GM06990 (cell line): ENCODE measurements at places on chromosomes 3 and 15.

DNA sequence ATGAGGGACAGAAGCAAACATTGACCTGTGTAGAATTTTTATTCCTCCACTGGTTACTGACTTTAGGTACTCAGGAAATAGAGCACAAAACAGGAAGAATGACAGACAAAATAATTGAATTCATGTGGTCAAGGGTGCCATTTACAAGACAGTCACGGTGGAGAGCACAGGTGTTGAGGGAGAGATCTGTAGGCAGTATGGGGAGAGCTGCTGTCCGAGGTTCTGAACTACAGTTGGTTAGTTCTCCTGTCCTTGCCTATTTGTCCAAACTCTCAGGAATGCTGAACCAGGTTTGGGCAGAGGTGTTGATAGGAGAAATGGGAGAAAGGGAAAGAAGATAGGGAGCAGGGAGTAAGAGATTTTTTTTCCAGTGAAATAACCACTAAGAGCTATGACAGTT, 178.5 kb upstream of the ZBTB20 start:
- no peak for DNase-seq

DNA sequence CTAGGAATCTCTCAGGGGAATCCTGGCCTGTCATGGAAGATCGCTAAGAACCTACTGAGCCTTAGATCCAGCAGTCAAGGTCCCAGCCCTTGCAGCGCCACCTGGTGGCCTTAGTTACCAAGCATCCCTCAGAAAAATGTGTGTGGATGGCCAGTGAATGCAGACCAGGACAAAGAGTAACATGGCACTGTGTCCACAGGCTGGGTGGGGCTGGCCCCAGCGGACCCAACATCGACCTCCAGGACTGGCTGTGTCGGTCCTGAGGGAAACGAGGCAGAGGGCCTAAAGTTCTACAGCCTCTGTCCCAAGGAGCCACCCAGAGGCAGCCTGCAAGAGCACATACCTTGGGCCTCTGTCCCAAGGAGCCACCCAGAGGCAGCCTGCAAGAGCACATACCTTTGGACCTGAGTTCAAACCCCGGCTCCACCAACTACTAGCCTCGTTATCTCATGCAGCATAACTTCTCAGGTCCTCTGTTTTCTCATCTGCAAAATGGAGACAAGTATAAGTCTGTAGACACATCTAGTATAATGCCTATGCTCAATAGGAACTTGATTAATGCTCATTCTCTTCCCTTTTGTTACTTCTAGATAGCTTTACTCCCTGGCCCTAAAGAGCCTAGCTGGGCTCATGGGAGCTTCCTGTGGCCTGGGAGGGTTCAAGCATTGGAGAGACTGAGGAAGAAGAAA, 57.5 kb upstream of the HERC1 start:
- DNase-seq: peak; percentile 78

GRCh38 chr3:41143421-41144031, 55.8 kb upstream of the CTNNB1 start:
- DNase-seq: no peak

- DNase-seq: no peak
Observed at GRCh38 chr15:49200347-49200746, 30.3 kb downstream of the GALK2 start.

DNA sequence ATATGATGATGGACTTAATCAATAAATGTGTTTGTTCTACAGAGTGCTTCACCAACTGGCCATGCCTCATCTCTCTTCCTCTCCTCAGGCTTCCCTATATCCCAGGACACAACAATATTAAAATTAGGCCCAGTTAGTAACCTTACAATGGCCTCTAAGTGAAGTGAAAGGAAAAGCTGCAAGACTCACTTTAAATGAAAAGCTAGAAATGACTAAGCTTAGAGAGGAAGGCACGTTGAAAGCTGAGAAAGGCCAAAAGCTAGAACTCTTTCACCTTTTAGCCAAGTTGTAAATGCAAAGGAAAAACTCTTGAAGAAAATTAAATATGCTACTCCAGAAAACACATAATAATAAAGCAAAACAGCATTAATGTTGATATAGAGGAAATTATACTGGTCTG, 1010.3 kb downstream of the NAALADL2 start:
- DNase-seq: no peak

GRCh38 chr3:34260271-34261000, 462.0 kb downstream of the PDCD6IP start:
- no peak for DNase-seq

GRCh38 chr3:77707281-77707680, 667.4 kb downstream of the ROBO2 start:
- DNase-seq: no peak

DNA sequence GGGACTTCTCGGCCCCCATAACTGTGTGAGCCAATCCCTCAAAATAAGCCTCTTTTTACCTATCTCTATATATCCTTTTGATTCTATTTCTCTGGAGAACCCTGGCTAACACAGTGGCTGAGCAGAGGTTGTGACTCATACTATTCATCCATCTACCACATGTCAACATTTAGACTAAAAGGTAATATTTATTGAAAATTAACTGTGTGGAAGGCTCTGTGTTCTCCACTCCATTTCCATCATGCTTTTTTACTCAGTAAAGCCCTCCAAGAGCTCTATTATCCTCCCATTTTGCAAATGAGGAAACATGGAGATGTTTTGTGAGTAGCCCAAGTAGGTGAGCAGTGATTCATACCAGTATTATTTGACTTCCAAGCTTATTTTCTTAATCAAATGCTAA, 217.9 kb upstream of the DCBLD2 start:
- DNase-seq: no peak

DNA sequence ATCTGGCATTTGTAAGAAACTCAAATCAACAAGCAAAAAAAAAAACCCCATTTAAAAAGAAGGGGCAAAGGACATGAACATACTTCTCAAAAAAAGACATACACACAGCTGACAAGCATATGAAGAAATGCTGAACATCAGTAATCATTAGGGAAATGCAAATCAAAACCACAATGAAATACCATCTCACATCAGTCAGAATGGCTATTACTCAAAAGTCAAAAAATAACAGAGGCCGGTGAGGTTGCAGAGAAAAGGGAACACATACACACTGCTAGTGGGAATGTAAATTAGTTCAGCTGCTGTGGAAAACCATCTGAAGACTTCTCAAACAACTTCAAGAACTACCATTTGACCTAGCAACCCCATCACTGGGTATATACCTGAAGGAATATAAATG, 199.4 kb upstream of the THBS1 start:
- no peak for DNase-seq

GRCh38 chr15:89196994-89197393, 24.4 kb downstream of the RLBP1 start:
- DNase-seq: no peak

DNA sequence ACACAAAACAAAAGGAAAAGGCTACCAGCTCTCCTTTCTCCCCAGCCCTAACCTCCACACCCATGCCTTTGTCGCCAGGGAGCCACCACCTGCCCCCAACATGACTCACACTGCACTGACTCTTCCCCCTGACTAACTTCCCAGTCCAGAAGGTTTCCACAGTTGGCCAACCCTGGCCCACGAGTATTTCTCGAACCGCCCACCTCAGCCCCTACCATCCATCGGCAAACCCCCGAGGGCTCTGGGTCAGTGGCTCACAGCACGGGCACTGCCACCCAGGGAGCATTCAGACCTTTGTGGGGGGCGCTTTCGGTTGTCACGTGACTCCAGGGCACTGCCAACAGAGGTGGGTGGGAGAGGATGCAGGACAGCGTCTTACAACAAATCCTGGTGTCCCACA, 152.3 kb downstream of the LRRC28 start:
- no peak for DNase-seq

DNA sequence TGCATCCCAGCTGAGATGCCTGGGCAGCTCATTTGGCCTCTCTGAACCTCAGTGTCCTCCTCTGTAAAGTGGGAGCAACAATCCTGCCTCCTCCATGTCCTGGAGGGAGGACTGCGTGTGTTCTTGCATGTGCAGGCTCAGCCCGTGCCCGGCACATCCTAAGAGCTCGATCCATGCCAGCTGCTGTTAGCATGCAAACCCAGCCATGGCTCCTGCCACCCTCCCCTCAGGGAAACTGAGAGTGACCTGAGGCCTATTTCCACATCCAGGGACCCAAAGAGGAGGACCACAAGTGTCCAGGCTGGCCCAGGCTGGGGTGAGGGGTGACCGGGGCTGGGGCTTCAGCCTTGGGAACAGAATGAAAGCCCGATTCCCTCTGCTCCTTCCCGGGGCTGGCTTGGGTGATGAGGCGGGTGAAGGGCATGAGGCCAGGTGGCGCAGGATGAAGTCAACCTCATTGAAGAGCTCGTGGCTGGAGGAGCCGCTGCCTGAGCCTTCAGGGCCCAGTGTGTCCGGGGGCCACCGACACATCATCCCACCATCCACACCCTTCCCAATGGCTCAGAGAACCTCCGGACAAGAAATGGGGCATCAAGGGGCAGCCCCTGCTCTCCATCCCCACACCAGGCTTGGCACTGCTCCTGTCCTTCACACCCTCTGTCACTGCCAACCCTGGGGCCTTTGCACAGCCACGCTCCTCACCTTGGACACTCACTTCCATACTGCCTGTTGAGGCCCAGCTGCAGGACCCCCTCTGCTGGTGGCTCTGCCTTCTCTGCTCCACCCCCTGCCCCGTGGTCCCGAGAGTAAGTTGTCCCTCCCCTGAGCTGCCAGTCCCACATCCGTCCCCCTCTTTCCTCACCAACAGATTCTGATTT, 42.5 kb downstream of the ADAMTS7 start:
- no peak for DNase-seq

GRCh38 chr3:182879031-182879611, 85.8 kb downstream of the ATP11B start:
- DNase-seq: no peak

GRCh38 chr3:132368962-132369361, 48.3 kb upstream of the DNAJC13 start:
- DNase-seq: no peak

GRCh38 chr15:57924598-57924997, 140.9 kb downstream of the ALDH1A2 start:
- no peak for DNase-seq

DNA sequence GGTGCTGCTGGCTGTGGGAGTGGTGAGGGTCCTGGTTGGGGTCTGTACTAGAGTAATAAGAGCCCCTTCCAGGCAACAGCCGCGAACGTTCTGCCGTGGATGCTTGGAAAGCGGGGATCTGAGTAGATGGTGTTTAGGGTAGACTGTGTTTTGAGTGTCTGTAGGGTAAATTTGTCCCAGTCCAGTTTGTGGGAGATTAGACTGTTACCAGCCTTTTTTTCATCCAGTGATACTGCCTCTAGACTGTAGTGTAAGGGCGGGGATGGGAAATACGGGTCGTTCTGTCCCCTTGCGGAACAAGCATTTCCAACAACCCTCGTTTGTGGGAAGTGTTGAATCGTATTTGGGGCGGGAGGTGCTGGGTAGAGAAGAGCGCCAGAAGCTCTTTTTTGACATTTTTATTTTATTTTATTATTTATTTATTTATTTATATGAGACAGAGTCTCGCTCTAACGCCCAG, 424 bp downstream of the HAUS2 start:
- DNase-seq: no peak

DNA sequence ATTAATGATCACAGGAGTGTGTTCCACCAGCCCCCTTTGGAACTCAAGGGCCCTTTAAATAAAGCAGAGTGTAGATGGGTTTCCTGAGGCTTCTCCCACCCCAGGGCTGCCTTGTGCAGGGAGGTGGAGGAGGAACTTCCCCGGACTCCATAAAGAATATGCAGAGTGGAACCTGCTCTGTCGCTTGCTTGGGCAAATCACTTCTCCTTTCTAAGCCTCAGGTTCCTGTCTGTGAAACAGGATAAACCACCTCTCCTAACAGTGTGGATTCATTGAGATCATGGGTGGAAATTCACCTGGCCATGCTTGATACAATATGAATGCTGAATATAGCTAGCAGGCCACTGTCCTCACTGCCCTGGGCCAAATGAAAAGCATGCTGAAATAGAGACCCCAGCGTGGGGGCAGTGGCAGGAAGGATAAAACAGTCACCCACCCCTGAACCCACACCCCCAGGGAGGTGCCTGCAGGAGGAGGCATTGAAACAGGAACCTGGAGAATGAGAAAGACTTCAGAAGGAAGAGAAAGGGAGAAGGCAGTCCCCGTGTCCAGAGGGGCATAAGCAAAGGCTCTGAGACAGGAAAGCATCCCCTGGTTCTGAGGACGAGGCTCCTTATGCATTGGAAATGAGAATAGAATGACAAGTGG, 41.1 kb upstream of the CHRNB4 start:
- no peak for DNase-seq

- no peak for DNase-seq
Observed at GRCh38 chr3:113262304-113262665, 50.9 kb downstream of the BOC start.

DNA sequence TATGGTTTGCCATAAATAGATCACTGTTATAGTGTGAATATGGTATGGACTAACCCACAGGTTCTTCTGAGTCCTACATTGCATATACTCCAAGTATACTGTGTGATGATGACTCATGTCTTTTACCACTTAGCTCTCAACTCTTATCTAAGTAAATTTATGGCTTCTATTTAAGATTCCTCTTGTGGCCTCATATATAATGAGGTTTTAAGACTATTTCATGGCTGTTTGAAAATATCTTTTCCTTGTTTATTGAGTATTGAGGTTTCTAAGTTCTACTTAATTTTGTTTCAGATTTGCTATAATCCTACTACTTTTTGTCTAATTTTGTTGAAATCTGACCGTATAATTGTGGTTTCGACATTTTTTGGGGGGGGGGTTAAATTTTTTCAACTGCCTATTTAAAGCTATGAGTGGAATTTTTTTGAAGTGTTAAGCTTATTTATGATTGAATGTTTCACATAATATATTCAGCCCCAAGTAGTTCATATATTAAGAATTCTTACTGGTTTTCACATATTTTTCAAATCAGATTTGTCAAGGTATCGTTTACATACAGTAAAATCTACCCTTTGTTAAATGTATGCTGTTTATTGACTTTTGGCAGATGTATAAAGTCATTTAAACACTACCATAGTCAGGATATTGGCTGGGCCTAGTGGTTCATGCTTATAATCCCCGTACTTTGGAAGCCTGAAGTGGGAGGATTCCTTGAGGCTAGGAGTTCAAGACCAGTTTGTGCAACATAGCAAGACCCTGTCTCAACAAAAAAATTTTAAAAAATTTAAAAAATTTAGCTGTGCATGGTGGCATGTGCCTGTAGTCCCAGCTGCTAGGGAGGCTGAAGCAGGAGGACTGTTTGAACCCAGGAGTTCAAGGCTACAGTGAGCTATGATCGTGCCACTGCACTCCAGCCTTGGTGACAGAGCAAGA, 11.7 kb downstream of the SLC25A36 start:
- no peak for DNase-seq

GRCh38 chr3:7306901-7307300, 446.0 kb downstream of the GRM7 start:
- no peak for DNase-seq
